ENCODE measurements at places on chromosomes 16 and 17. TPM values are rescaled to one million over a fixed set of nuclear protein-coding genes. Genes with fewer than 3 reads are reported as not detected.

The CPNE7 gene
- not detected for total RNA-seq

GRCh38 chr17:57987581-57988300, at the start of gene VEZF1:
Gene VEZF1, minus strand, starts transcription at chr17:57988254. Its CDS starts 143 bp downstream, at chr17:57988111.
- DNase-seq: peak; percentile 95

The KLHL36 gene
- 119 TPM for total RNA-seq

DNA sequence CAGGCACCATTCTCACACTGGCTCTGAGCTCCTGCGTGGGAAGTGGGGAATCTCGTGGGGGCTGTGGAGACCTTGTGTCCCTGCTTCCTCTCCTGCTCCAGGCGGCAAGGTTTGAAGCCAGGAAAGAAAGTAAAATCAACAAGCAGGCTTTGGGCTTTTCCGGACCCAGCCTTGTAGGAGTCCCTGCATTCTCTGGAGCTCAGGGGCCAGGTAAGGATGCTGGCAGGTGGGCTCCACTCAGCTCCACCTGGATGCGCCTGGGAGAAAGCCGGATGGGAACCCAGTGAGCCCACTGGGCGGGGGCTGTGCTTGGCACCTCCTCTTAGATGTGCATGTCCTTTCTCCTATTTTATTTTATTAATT, 362.5 kb downstream of the SEC14L1 start:
- no peak for DNase-seq

The BEAN1 gene
- total RNA-seq: not detected

The C17orf107 gene
- 0.32 TPM for total RNA-seq

DNA sequence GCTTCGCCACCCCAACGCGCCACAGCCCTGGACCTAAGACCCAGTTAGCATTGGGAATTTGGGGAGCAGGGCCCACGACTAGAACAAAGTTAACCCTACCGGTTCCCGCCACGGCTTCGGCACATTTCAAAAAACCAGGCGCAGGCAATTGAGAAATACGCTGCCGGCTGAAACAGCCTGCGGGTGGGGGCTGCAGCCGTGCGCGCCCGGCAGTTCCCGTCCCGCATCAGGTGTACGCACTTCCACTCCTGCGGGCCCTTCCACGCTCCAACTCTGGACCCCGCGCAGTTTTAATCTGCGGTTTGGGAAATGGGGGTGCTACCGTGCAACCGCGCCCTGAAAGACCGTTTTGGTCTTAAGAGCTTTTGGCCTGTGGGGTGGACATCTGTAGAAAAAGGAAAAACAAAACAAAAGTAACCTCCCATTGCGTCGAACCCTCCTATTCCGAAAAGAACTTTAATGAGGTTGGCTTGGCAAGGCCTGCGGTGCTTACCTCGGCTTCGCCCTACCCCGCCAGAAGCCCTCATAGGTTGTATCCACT, 7.1 kb downstream of the IRX5 start:
- DNase-seq: no peak

DNA sequence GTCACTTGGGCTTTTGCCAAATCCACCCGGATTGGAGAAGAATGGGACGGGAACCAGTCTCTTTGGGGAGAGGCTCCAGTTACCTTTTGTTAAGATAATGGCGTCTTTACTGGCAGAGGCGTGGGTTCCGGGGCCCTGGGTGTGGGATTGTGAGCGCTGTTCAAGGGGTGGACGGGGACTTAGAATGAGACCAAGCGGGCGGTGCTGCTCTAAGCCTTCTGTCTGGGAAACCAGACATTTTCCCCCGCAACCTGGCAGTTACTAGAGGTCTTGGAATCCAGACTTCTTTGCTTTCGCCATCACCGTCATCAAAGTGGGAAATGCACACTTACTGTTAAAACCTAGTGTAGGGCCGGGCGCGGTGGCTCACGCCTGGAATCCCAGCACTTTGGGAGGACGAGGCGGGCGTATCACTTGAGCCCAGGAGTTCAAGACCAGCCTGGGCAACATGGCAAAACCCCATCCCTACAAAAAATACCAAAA, 706 bp downstream of the TEN1 start:
- DNase-seq: no peak

- peak; percentile 96 for DNase-seq
Observed at GRCh38 chr16:55480228-55480655, 1.2 kb downstream of the MMP2 start.

DNA sequence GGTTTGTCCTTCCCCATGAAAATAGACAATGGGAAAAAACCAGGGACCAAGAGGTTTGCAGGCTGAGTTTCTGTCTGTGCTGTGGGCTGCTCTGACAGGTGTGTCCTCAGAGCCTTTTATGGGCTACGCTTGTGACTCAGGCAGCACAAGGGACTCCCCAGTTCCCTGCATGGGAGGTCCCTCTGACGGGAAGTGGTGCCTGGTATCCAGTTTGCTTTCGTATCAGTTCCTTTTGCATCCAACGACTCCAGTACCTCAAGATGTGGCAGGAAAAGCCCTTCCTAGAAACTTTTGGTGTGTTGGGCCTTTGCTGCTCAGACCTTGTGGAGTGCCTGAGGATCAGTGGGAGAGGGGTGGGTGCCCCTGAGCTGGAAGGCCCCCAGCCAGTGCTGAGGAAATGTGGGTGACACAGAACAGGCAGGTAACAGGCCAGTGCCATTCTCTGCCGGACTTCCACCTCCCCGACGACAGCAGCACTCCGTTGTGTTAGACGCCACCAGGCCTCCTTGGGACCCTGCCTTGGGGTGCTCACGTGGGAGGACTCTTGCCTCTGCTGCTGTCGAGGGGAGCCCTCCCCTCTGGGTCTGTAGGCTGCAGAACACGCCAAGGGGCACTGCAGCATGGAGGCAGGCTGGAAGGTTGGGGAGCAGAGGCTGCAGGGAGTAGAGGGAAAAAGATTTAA, 38.4 kb upstream of the IRF8 start:
- no peak for DNase-seq

GRCh38 chr17:6070913-6071511, 833 bp downstream of the WSCD1 start:
- no peak for DNase-seq

The LRRC46 gene
- not detected for total RNA-seq

GRCh38 chr16:67199011-67199807, at the start of gene ELMO3:
Gene ELMO3, plus strand, starts transcription at chr16:67199131. Its CDS starts 196 bp downstream, at chr16:67199327.
- no peak for DNase-seq

- DNase-seq: no peak
Observed at GRCh38 chr16:72050769-72051464, 3.4 kb upstream of the HP start.

- no peak for DNase-seq
Observed at GRCh38 chr17:79892457-79893241, 53.4 kb upstream of the CBX4 start.

The ZP2 gene
- total RNA-seq: not detected

DNA sequence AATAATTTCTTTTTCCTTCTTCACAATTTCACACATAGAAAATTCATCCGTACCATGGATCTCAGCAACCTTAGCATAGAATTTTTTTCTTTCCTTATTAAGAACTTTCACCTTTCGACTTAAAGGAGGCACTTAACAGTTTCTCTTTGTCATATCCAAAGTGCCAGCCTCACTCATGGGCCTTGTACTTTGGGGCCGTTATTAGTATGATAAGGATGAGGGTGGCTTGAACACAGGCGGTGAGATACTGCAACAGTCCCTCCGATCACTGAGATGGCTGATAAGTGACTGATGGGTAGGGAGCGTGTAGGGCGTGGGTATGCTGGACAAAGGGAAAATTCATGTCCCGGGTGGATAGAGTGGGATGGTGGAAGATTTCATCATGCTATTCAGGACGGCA, 85.3 kb downstream of the OR1D5 start:
- no peak for DNase-seq

The STAC2 gene
- not detected for total RNA-seq

DNA sequence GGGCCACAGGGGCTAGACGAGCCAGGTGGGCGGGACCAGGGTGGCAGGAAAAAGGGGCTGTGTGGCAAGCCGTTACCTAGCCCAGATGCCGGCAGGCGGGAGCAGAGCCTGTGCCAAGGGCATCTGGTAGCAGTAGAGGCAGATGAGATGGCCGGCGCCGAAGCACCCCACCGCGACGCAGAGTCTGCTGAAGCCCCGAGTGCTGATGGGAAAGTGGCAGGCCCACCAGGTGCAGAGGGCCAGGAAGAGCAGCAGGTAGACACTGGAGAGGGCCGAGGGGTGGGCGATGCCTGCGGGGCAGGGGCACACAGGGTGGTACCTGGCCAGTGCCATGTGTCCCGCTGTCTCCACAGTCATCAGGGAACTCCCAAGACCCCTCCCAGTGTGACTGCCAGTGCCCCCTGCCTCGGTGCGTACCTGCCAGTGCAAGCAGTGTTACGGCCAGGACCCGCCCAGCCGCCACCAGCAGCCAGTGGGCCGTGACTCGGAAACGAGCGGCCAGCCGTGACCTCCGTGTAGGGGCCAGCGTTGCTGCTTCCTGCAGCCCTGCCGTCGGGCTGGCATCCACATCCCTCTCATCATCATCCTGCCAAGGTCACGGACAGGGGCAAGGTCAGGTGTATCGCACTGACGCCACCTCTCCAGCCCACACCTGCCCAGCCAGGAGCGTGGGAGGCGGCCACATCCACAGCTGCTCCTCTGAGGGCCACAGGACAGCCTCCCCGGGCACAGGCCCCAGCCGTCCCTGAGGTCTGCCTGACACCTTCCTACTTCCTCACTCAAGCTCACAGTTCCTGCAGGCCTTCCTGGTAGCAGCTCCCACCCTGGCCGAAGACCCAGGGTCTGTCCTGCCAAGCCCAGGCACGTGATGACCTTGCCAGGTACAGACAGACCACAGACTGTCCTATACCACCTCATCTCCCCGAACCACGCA, 32.1 kb downstream of the CTU2 start:
- DNase-seq: no peak

- DNase-seq: no peak
Observed at GRCh38 chr17:80316927-80317705, 56.5 kb downstream of the RNF213 start.

DNA sequence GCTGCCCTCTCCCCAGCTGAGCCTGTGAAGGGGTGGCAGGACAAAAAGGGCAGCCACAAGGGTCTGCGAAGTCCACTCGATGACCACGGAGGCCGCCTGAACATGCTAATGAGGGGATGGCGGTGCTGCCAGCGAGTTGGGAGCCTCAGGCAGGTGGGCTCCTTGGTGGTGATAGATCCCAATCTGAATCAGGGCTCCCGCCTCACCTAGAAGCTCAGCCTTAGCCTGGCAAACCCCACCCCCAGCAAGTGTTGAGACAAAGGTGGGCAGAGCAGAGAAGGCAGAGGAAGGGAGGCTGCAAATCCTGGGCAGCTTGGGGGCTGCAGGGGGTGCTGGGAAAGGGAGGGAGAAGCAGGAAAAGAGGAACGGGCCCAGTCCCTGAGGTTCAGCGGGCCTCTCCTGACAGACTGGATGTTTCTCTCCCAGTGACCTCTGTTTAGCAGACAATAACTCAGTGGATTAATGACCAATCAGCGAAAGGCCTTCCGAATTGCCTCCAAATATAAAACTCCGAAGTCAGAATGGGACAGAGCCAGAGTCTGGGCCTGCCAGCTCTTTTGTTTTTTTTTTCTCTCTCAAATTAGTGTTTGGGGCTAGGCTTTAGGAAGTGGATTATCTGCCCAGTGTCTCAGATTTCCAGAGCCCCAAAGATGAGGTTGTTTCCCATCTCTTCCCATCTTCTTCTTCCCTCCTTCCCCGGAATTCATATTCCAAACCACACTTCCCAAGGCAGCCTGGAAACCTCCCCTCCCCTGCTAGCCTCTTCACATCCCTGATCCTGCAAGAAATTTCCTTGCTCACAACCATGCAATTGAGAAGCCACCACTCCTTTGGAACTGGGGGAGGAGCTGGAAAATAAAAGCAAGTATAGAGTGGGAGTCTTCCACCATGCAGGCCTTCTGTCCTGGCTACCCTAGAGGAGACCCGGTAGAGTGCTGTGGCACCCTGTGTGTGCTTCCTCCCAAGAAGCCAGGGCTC, 15.2 kb upstream of the HOXB2 start:
- no peak for DNase-seq

DNA sequence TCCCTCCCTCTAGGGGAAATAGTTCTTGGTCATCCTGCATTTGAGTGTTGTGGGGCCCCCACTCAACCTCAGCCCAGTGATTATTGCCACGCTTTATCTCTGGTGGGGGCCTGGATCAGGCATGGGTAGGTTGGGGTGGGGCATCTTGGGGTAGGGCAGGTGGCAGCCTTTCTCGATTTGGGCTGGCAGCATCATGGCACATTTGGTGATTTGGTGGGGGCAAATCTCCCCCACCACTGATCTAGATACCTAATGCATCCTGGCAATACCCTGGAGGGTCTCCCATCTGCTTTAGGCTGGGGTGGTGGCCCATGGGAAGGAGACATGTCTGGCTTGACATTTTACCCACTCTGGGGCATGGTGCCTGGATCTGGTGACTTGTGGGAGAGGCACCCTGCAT, 40.2 kb downstream of the NLRP1 start:
- DNase-seq: no peak

The MTMR4 gene
- total RNA-seq: 24.4 TPM

The LGALS3BP gene
- 169 TPM for total RNA-seq

The LRRC37A gene
- 4.2 TPM for total RNA-seq

The ZNF469 gene
- 1.2 TPM for total RNA-seq

- no peak for DNase-seq
Observed at GRCh38 chr17:55274355-55275255, 9.8 kb downstream of the HLF start.

The KRT17 gene
- 1.2 TPM for total RNA-seq

DNA sequence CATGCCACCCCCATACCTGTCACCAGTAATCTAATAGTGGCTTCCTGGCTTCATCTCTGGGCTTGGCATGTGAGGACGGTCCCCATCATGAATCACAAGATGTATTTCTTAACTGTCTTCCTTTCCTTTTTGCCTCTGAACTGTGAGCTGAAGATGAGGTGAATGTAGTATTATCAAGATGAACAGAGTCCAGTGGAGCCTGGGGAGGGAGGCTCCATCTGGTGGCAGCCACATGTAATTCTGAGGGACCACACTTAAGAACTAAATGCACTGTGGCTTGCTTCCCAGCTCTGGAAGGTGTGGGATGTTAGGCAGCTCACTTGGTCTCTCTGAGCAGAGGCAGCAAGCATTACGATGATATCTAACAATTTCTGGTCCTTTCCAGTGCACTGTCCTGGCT, 354.9 kb upstream of the ASIC2 start:
- no peak for DNase-seq

The NPIPB6 gene
- total RNA-seq: 0.58 TPM

DNA sequence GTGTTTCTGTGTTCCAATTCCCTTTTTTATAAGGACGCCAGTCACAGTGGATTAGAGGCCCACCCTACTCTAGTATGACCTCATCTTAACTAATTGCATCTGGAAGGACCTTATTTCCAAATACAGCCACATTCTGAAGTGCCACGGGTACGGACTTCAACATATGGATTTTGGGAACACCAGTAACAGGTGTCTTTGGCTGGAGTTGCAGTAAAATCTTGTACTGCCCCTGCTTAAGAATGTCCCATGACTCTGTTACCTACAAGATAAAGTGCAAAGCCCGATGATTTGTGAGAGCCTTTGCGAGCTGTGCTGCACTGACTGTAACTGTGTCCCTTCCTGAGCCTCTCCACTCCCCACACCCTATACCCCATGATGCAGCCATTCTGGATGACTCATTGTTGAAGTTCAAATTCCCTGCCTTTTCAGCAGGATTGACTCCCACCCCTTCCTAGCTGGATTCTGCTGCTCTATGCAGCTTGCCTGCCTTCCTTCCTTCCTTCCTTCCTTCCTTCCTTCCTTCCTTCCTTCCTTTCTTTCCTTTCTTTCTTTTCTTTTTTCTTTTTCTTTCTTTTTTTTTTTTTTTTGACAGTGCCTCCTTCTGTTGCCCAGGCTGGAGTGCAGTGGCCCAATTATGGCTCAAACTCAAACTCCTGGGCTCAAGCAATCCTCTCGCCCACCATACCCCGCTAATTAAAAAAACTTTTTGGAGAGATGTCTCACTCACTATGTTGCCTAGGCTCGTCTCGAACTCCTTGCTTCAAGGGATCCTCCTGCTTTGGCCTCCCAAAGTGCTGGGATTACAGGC, 2.1 kb downstream of the HCRT start:
- no peak for DNase-seq
